Progenitor cell of endocrine pancreas (in vitro differentiated cells): ENCODE measurements at places on chromosomes 1 and 21. TPM values are rescaled to one million over a fixed set of nuclear protein-coding genes. Genes with fewer than 3 reads are reported as not detected.

GRCh38 chr1:25544819-25545218, 1.4 kb downstream of the LDLRAP1 start:
- no peak overlapping the region for H3K27ac ChIP-seq
- H3K36me3 ChIP-seq: no peaks in the 10 kb centered on the region
- no peak for DNase-seq
- peak overlapping the region; percentile 68 for H3K4me3 ChIP-seq

ASAP3 gene
- 63.4 and 67.8 TPM in 2 replicates for total RNA-seq

GRCh38 chr1:153509729-153510354, 25.9 kb downstream of the S100A6 start:
- H3K4me3 ChIP-seq: no peak overlapping the region
- H3K27me3 ChIP-seq: peaks cover 3% of the 10 kb centered on the region
- no peak overlapping the region for H3K27ac ChIP-seq
- no peaks in the 10 kb centered on the region for H3K36me3 ChIP-seq
- DNase-seq: peak; percentile 44

DNA sequence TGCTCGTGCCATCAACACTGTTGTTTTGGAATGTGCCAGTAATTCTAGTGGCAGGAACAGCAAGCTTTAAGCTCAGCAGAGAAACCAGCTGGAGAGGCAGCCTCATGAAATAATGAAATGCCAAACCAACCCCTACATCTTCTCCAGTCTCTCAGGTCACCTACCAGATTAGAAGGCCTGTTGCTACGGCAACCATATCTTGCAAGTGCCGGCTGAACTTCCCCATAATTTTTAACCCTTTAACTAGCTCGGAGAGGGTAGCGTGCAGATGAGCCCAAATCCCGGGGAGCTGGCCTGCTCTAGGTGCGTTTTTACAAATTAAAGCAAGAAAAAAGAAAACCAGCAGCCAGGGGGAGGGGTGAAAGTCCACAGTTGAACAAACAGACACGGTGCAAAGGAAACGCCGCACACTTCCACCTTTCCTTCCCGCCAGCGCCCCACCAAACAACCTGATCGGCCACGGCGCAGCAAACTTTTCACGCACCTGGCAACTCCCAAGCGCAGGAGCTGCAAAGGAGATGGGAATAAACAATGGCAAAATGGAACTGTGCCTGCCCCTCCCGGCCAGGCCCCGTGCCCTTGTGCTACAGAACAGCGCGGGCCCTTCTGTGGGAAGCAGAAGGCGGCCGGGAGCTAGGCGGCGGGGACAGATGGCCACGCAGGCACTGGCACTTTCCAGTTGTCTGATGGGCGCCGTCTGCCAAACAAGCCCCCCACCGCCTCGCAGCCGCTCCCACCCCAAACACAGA, 50.1 kb downstream of the SSBP3 start:
- H3K4me1 ChIP-seq: peaks cover 61% of the 10 kb centered on the region
- peak; percentile 25 for DNase-seq
- H3K36me3 ChIP-seq: peaks cover 10% of the 10 kb centered on the region

GRCh38 chr1:180674603-180675530, 43.0 kb downstream of the XPR1 start:
- H3K4me3 ChIP-seq: no peak overlapping the region
- no peaks in the 10 kb centered on the region for H3K27me3 ChIP-seq
- peak overlapping the region; percentile 39 for H3K27ac ChIP-seq
- DNase-seq: no peak

DNA sequence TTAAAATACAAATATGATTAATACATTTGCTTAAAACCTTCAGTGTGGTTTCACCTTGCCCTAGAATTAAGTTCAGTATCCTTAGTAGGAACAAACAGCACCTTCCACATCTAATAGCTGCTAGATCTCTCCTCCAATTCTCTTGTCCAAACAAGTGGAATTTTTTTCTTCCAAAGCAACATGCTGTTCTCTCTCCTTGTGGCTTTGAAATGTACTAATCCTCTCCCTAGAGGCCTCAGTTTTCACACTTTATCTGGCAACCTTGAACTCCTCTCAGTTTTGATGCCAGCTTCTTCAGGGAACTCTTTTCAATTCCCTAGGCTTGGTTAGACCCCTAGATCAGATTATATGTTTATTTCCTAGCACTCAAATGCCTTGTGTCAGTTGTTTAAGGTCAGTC, 87.0 kb downstream of the GLUL start:
- no peaks in the 10 kb centered on the region for H3K36me3 ChIP-seq
- H3K4me1 ChIP-seq: peaks cover 38% of the 10 kb centered on the region
- DNase-seq: no peak
- no peak overlapping the region for H3K4me3 ChIP-seq

- no peak for DNase-seq
- no peaks in the 10 kb centered on the region for H3K27me3 ChIP-seq
- H3K36me3 ChIP-seq: no peaks in the 10 kb centered on the region
- H3K27ac ChIP-seq: peak overlapping the region; percentile 13
- no peak overlapping the region for H3K4me3 ChIP-seq
- peaks cover 25% of the 10 kb centered on the region for H3K4me1 ChIP-seq
These were observed 52.8 kb downstream of the ARID4B start for GRCh38 chr1:235275223-235275622.

RGS8 gene
- 0.05 TPM in 1 of 2 replicates, not detected in the other for total RNA-seq

DNA sequence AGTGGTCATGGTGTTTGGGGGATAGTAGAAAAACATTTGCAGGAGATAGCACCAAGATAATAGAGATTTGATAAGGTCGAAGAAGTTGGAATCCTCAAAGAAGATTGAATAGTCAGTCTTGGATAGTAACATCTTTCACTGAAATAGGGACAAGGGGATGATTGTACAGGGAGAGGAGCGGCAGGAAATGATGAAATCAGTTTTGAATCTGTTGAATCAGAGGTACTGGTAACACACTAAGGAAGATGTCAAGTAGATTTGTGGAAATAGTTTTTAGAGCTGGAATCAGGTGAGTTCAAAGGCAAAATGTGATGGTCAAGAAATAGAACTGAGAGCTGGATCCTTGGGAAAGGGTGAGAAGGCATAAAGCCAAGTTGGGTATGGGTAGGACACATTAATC, 26.5 kb downstream of the CAP1 start:
- no peak for DNase-seq
- no peaks in the 10 kb centered on the region for H3K4me1 ChIP-seq
- H3K27ac ChIP-seq: no peak overlapping the region
- peaks cover 37% of the 10 kb centered on the region for H3K36me3 ChIP-seq
- no peaks in the 10 kb centered on the region for H3K27me3 ChIP-seq

GRCh38 chr1:158022554-158023312, 29.3 kb downstream of the KIRREL1 start:
- DNase-seq: no peak
- H3K27me3 ChIP-seq: no peaks in the 10 kb centered on the region
- H3K36me3 ChIP-seq: peaks cover 3% of the 10 kb centered on the region
- peaks cover 32% of the 10 kb centered on the region for H3K4me1 ChIP-seq
- H3K4me3 ChIP-seq: no peak overlapping the region

CASZ1 gene
- total RNA-seq: 23.6 and 28.5 TPM in 2 replicates

DNA sequence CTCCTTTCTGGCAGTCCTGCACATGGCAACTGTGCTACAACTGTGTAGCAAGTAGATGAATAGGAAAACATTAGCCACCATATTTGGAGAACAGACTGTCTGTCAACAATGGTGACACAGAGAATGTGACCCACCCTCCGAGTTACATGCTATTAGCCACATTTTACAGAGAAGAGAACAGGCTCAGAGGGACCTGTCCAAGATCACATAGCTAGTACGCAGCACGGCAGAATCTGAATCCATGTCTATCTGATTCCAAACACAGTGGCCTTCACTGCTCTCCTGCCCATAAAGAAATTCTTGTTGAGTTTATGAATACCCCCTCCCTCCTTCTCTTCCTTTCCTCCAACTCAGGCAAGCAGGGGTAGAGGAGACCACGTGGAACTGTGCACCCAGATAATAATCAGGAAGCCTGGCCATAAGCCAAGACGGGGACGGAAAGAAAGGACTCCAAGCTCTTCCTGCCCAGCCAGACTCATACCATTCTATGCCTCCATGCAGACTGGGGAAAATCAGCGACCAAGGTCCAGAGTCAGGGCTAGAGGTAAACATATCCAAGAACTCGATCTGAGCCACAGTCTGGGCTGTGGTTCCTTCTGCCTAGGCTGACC, 78.8 kb downstream of the TRABD2B start:
- no peaks in the 10 kb centered on the region for H3K27me3 ChIP-seq
- H3K4me3 ChIP-seq: no peak overlapping the region
- H3K36me3 ChIP-seq: no peaks in the 10 kb centered on the region
- no peak for DNase-seq

TFF2 gene
- total RNA-seq: not detected in 2 replicates

CELA3A gene
- 1.5 and 3.1 TPM in 2 replicates for total RNA-seq

GRCh38 chr1:869499-870244, 54.1 kb upstream of the SAMD11 start:
- peaks cover 77% of the 10 kb centered on the region for H3K27me3 ChIP-seq
- no peaks in the 10 kb centered on the region for H3K36me3 ChIP-seq
- no peak overlapping the region for H3K4me3 ChIP-seq
- DNase-seq: peak; percentile 81
- no peak overlapping the region for H3K27ac ChIP-seq

ADGRL4 gene
- total RNA-seq: not detected in 2 replicates

DNA sequence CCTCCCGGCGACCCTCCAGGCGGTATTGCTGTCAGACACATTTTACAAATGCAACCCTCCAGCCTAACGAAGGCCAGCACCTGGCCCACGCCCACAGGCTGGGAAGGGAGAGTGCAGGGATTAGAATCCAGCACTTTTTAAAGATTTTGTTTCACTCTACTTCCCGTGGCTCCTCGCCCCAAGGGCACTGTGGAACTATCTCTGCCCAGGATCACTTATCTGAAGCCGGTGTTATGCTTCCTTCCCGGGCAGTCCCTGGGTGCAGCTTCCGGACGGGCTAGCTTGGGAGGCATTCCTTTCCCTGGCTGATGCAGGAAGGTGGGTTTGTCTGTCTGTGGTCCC, 35.8 kb downstream of the CCN1 start:
- H3K27me3 ChIP-seq: no peaks in the 10 kb centered on the region
- no peak for DNase-seq
- H3K27ac ChIP-seq: peak overlapping the region; percentile 62

DNA sequence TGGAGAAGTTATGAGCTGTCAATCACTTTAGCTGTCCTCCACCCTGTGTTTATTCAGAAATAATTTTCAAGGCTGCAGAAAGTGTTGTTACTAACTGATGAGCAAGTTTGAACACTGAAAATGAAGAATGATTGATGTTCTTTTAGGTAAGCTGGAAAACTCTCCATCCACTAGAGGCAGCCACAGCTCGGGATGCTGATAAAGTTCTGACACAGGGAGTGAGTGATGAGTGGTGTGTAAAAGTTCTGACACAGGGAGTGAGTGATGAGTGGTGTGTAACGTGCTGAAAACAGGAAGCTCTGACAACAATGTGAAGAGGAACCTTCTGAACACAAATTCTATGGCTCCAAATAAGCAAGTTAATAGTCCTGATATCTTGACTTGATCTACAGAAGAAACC, 197.5 kb upstream of the PTBP2 start:
- no peaks in the 10 kb centered on the region for H3K27me3 ChIP-seq
- H3K36me3 ChIP-seq: peaks cover 3% of the 10 kb centered on the region
- DNase-seq: no peak
- no peak overlapping the region for H3K27ac ChIP-seq
- peaks cover 5% of the 10 kb centered on the region for H3K4me1 ChIP-seq

COX20 gene
- total RNA-seq: 31.0 and 31.8 TPM in 2 replicates

- peaks cover 9% of the 10 kb centered on the region for H3K36me3 ChIP-seq
- H3K27ac ChIP-seq: no peak overlapping the region
- DNase-seq: no peak
- no peak overlapping the region for H3K4me3 ChIP-seq
- no peaks in the 10 kb centered on the region for H3K27me3 ChIP-seq
These were observed 20.5 kb downstream of the ALDH4A1 start for GRCh38 chr1:18881642-18882431.

GRCh38 chr1:178101654-178102053, 7.8 kb downstream of the RASAL2 start:
- peaks cover 32% of the 10 kb centered on the region for H3K4me1 ChIP-seq
- no peaks in the 10 kb centered on the region for H3K36me3 ChIP-seq
- H3K27me3 ChIP-seq: no peaks in the 10 kb centered on the region
- no peak overlapping the region for H3K27ac ChIP-seq
- H3K4me3 ChIP-seq: no peak overlapping the region

SLC6A17 gene
- 0.11 TPM in 1 of 2 replicates, not detected in the other for total RNA-seq

- peaks cover 39% of the 10 kb centered on the region for H3K36me3 ChIP-seq
- DNase-seq: no peak
- no peaks in the 10 kb centered on the region for H3K27me3 ChIP-seq
- H3K27ac ChIP-seq: no peak overlapping the region
- H3K4me3 ChIP-seq: no peak overlapping the region
- no peaks in the 10 kb centered on the region for H3K4me1 ChIP-seq
These were observed 8.9 kb downstream of the RALGPS2 start for GRCh38 chr1:178733972-178734371.

- no peaks in the 10 kb centered on the region for H3K27me3 ChIP-seq
- DNase-seq: no peak
- H3K27ac ChIP-seq: no peak overlapping the region
- H3K36me3 ChIP-seq: no peaks in the 10 kb centered on the region
These were observed 156.7 kb downstream of the NR5A2 start for GRCh38 chr1:200184196-200184595.

DNA sequence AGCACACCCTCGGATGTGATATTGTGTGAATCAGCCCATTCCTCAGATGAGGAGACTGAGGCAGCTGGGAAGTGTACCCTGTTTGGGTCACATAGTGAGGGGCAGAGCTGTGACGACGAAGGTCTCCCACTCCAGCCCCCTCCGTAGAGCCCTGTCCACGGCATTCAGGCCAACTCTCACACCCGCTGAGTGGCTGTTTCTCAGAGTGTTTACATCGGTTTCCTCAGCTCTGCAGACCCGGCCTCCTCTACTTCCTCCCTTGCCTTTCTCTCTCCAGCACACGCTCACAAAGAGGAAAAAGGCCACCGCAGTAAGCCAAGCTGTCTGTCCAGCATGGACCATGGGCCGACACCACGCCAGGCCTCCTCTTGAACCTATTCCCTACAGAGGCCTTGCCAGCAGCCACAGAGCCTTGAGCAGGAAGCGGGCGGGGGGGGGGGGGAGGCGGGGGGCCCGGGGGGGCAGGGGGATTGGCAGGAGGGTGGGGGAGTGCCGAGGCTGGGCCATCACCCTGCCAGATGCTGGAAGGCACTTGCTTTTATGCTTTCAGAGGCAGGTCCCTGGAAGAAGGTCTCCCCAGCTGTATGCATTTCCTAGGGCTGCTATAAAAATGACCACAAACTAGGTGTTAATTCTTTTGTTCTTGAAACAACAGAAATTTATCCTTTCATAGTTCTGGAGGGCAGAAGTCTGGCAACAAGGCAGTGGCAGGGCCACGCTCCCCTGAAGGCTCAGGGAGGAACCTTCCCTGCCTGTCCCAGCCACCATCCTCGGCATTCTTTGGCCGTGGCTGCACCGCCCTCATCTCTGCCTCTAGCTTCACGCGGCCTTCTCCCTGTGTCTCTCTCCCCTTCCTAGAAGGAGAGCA, 178.4 kb downstream of the PSMG1 start:
- no peaks in the 10 kb centered on the region for H3K36me3 ChIP-seq
- no peak overlapping the region for H3K4me3 ChIP-seq
- H3K4me1 ChIP-seq: peaks cover 7% of the 10 kb centered on the region
- no peak for DNase-seq
- peaks cover 3% of the 10 kb centered on the region for H3K27me3 ChIP-seq
- no peak overlapping the region for H3K27ac ChIP-seq
